ENCODE measurements at places on chromosomes 6 and 20. TPM values are rescaled to one million over a fixed set of nuclear protein-coding genes. Genes with fewer than 3 reads are reported as not detected.
A peak's percentile ranks its signal among the peaks of the same experiment; 100 is the strongest.

GRCh38 chr6:93751969-93752368 is 332.6 kb upstream of the EPHA7 start:
- H3K27me3 ChIP-seq = no peaks in the 10 kb centered on the region
- no peak for DNase-seq
- no peaks in the 10 kb centered on the region for H3K36me3 ChIP-seq
- no peak overlapping the region for H3K27ac ChIP-seq

DNA sequence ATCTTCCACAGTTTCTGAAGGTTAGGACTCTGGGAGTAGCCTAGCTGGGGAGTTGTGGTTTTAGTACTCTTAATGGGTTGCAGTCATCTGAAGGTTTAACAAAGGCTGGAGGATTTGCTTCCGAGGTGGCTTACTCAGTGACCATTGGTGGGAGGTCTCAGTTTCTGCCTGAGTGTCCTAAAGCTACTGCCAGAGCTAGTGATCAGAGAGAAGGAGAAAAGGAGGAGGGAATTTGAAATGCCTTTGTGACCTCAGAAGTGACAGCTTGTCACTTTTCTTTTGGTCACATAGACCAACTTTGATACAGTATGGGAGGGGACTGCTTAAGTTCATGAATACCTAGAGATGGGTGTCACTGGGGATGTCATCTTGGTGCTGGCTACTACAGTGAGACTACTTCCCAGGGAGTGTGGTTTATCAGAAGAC is 41.3 kb downstream of the NCOA3 start:
- no peaks in the 10 kb centered on the region for H3K4me1 ChIP-seq
- H3K27ac ChIP-seq = no peak overlapping the region
- no peaks in the 10 kb centered on the region for H3K27me3 ChIP-seq
- peaks cover 3% of the 10 kb centered on the region for H3K36me3 ChIP-seq

MYMX gene
- 3.3 TPM for total RNA-seq

VGLL2 gene
- total RNA-seq = not detected

- H3K4me3 ChIP-seq = peak within 1 kb of the TSS; percentile 85
- no peaks in the 10 kb centered on the region for H3K36me3 ChIP-seq
- no peaks in the 10 kb centered on the region for H3K27me3 ChIP-seq
Observed at GRCh38 chr20:63626424-63627128, at the start of gene GMEB2. GMEB2 (minus strand) TSS chr20:63627101; CDS start chr20:63619397, 7,704 bp downstream.

DNA sequence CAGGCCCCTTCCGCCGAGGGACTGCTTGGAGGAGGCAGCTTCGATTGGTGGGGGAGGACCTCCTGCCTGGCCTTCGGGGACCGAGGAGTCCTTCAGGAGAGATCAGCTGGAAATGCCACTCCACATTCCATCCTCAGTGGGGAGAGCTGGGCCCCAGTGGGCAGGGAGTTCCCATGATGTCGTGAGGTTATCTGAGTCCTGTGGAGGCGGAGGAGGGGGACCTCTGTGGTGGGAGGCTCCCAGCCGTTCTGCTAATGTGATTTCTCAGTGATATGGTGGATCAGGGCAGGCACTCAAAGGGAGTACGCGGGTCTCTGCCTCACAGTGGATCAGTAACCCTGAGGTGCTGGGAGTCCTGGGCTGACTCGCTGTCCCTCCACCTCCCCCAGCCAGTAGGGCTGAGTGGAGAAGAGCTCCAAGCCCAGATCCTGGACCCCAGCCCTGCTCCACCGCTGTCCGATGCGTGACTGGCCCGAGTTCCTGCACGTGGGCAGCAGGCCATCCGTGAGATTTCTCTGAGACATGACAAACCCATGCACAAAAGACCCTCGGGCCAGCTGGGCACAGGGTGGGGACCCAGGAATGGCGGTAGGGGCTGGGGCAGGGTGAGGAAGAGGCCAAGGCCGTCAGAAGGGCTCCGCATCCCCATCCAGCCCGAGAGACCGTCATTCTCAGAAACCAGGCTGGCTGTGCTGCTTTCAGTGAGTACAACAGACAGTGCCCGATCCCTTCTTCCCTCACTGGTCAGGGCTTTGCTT is 195.8 kb downstream of the TAF4 start:
- no peaks in the 10 kb centered on the region for H3K27me3 ChIP-seq
- H3K4me3 ChIP-seq = no peak overlapping the region
- no peak for DNase-seq

TOX2 gene
- 2.4 TPM for total RNA-seq

- no peak overlapping the region for H3K4me3 ChIP-seq
- no peaks in the 10 kb centered on the region for H3K27me3 ChIP-seq
- DNase-seq = no peak
- peaks cover 3% of the 10 kb centered on the region for H3K36me3 ChIP-seq
Observed at GRCh38 chr20:47549671-47550070, 48.0 kb downstream of the NCOA3 start.

MAP7 gene
- total RNA-seq = 52.5 TPM

Data from endodermal cell (in vitro differentiated cells).